Stimulated activated CD8-positive, alpha-beta memory T cell treated with anti-CD3 and anti-CD28 coated beads, Interleukin-4, amount 100 ng/mL, for 4 hours (primary cell): ENCODE measurements at places on chromosomes 4 and X.

DNA sequence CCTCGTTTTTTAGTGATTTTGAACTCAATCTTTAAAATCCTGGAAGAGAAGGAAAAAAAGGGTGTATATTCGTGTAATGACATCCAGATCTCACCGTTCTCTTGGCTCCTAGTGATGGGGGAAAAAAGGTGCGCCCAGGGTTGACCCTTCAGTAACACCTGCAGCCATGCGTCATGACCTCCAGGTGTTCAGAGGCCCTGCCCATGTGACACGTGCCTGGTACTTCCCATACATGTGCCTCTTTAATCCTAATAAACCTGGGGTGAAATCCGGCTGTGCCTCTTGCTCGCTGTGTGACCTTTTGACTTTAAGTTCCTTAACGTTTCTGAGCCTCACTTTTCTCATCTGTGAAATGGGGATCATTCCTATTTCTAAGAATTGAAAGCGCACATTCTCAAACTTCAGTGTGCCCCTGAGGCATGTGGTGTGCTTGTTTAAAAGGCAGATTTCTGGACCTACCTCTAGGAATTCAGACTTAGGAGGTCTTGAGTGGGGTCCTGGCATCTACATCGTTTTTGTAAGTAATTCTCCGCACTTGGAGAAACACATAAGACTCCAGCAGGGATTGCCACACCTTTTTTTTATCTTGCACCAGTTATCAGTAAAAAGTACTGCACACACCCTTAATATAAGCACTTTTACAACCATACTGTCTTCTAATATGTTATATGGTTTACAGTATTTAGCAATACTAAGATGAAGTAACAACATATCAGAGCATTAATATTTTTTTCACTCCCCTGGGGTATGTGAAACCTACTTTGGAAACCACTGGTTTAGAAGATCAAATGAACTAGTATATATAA, 90.1 kb downstream of the RELL1 start:
- DNase-seq, result no peak

- DNase-seq, result no peak
Measured at GRCh38 chr4:149183638-149184037, 632.0 kb downstream of the IQCM start.

DNA sequence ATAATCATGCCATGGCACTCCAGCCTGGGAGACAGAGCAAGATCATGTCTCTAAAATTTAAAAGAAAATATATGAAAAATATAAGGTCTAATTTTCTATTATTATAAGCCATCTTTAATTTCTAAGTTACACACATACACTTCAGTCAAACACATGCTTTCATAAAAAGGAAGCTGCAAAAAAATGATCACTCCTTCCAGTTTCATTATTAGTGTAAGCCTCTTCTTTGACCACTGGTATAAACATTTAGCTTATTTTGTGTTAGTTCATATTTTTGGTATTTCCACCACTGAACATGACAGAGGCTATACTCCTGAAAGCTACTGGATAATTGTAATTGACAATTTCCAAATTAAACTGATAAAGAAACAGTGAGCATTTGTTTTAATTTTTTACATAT, 163.3 kb upstream of the USP38 start:
- DNase-seq, result no peak

GRCh38 chr4:90190525-90190924, 63.3 kb downstream of the CCSER1 start:
- DNase-seq, result no peak

DNA sequence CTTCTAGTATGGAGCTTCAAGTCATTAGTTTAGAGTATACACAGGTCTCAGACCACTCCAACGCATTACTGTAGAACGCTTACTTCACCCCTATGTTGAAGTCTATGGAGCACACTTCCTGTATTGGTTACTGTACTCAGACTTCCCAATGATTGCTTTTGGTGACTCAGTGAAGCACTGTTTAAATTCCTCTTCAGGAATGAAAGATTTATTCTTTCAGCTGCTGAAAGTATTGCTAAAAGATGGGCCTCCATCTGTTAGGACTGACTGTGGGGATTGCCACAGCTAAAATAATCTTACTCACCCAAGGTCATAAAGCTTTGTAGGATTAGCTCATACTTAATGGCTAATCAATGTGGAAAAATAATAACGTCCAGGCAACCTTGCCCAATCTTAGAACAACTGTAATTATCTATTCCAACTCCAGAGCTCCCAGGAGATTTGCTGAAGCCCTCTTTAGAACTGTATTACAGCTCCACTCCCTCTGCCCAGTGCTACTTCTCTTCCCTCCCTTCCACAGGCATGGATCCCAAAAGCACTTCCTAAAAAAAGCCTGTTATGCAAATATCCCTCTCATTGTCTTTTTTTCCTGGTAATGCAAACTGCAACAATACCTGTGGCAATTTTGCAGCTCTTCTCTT, 281.9 kb upstream of the HS3ST1 start:
- no peak for DNase-seq

GRCh38 chr4:93157986-93158385, 670.6 kb upstream of the ATOH1 start:
- DNase-seq, result no peak

GRCh38 chr4:119229908-119230687, 17.6 kb downstream of the USP53 start:
- DNase-seq, result no peak

DNA sequence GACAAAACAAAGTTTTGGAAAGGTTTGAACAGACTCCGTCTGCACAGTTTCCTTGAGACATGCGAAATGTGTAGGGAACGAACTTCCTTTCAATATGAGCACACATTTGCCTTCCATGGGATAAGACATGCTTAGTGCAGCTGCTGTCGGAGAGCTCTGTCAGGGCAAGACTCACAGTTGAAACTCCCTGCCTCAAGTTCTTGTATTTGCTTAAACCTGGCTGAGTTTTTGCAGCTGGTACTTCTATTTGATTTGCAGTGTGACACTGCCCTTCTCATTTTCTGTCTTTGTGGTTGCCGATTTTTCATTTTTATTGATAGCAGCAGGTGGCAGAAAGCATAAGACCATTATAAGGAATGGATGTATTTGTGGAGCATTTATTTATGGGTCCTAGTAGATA, 18.2 kb upstream of the RHOH start:
- DNase-seq, result no peak
